ENCODE measurements at places on chromosomes 4 and X.

DNA sequence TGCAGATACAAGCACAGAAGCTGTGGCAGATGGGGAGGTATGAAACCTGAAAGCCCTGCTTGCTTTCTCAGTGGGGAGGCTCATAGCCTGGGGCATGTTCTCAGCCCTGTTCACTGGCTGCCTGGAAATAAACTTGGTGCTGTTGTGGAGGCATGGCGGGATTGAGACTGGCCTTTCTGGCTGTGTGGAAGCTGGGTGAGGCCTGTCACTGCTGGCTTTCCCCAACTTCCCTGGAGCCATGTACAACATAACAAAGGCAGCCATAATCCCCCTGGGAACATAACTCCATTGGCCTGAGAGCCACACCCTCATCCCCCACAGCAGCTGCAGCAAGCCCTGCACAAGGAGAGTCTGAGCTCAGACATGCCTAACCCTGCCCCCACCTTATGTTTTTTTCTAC is 237.7 kb upstream of the TLL1 start:
- no peak for DNase-seq

- no peak for DNase-seq
Measured at GRCh38 chr4:24630937-24631336, 46.6 kb upstream of the DHX15 start.

DNA sequence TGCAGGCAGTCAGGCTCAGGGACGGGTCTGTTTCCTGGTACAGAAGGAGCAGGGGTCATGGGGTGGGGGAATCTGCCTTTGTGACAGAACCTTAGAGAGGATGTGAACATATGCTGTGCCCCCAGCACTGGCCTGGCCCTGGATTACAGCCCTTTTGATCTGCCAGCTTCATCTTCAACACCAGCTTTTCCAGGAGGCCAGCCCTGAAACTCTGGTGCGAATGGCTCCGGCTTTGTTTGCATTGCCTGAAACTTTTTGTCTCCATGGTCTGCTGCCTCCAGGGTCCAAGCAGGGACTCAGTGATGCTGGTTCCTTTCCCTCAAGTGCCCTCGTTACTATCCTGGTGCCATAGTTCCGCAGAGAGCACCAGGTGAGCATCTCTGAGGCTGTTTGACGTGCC is 2.1 kb downstream of the CNGA2 start:
- no peak for DNase-seq

DNA sequence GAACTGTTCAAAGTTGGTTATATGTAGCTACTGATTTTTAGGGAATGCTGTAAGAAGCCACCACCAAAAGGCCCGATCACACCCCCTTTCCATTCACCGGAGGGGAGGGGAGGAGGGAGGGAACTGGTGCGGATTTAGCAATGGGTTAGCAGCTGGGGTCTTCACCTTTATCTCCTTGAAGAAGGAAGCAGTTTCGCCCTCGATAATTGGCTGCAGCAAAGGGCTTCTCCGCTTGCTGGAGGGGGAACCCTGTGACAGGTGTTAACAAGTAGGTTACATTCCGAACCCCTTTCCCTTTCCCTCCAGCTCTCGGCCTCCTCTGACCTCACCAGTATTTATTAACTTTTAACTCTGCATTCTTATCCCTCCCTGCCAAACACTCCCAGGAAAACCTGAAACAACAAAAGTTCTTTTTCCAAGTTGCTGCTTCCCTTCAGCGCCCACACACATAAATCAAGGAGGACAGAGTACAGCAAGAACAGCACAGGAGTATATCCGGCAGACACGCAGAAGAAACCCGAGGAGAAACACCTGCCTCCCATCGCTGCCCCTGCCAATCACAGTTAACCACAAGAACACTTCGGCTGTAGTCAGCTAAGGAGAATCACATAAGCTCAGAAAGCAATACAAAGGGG is 39.8 kb upstream of the NAP1L5 start:
- no peak for DNase-seq

DNA sequence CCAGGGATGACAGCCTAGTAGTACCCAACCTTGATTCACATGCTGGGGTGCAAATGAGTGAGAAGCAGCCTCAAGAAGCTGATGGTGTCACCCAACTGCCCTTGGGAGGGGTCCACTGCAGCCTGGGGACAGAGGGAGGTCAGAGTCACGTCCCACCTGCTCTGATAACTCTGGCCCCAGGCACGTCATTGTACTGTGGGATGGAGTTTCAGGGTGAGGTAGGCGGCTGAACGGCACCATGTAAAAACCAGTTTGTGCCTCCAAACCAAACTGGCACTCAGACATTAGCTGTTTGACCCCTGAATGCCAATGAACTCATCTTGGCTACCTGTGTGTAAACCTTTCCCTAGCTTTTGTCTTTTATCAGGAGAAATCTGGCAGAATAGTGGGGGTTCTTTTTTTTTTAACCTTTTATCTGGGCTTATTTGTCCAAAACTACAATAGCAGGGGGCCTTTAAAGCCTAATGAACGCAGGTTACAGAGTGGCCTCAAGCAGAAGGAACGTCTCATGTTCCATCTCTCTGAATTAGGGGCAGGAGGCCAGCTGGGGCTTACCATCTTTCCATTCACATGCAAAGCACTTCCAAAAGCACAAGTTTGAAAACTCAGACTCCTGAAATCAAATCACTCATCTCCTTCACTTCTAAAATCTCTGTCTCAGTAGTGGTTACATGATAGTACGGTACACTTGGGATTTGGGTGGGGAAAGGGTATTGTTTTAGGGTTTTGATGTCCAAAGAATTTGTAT is 89.4 kb downstream of the IRF2 start:
- no peak for DNase-seq

- peak; percentile 71 for DNase-seq
Measured at GRCh38 chr4:153045111-153045982, 109.2 kb downstream of the FHDC1 start.

- DNase-seq: no peak
Measured at GRCh38 chr4:37082912-37083311, 161.6 kb upstream of the NWD2 start.

DNA sequence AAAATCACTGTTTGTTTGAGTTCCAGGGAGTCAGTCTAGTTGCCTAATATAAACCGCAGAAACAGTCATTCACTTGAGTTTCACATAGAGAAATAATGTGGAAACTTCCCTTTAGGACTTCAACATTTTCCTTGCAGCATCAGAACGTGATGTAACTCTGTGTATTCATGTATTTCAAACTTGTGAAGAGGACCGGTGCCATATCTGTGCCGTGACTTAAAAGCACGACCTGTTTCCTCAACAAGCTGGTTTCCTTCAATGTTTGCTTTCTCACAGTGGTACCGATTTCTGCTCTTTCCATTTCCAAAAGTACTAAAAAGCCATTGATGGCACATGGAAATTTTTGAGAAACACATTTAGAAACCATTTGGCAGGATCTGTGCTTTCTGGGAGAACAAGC is 166.6 kb upstream of the RAPGEF2 start:
- peak; percentile 85 for DNase-seq

DNA sequence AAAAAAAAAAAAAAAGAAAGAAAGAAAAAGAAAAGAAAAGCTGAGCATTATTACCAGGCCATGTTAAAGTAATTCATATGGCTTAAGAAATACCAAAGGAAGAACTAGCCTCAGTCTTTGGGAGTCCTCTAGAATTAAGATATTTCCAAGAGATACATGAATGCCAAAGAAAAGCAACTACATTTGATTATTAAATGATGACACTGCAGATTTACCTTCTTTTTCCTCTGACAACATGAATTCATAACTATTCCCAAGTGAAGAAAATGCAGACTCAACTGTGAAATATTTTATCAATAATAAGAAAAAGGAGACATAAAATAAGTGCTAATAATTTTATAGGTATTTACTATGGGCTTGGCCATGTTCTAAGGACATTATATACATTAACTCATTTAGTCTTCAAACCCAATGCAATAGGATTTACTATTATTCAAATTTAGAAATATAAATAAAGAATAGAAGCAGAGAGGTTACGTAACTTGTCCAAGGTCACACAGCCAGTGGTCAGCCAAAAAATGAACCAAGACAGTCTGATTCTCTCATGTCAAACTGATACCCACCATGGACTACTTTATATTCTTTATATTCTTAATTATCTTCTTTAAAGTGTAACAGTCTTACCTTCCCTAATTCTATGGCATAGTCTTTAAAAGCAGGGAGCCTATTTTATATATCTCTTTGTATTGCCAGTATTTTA is 6.9 kb downstream of the SH3D19 start:
- no peak for DNase-seq

GRCh38 chr4:14059006-14059405 is 431.5 kb upstream of the BOD1L1 start:
- no peak for DNase-seq

DNA sequence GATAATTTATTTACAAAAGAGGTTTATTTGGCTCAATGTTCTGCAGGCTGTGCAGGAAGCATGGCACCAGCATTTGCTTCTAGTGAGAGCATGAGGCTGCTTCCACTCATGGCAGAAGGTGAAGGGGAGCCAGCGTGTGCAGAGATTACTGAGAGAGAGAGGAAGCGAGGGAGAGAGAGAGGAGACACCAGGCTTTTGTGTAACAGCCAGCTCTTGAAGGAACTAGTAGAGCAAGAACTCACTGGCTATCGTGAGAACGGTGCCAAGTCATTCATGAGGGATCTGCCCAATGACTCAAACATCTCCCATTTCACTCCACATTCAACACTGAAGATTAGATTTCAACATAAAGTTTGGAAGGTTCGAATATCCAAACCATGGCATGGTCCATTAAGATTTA is 12.7 kb downstream of the GUCY1A1 start:
- no peak for DNase-seq

- no peak for DNase-seq
Measured at GRCh38 chrX:23752740-23753415, 9.8 kb upstream of the ACOT9 start.

GRCh38 chrX:120559804-120560203 is 958 bp downstream of the CUL4B start:
- DNase-seq: no peak

DNA sequence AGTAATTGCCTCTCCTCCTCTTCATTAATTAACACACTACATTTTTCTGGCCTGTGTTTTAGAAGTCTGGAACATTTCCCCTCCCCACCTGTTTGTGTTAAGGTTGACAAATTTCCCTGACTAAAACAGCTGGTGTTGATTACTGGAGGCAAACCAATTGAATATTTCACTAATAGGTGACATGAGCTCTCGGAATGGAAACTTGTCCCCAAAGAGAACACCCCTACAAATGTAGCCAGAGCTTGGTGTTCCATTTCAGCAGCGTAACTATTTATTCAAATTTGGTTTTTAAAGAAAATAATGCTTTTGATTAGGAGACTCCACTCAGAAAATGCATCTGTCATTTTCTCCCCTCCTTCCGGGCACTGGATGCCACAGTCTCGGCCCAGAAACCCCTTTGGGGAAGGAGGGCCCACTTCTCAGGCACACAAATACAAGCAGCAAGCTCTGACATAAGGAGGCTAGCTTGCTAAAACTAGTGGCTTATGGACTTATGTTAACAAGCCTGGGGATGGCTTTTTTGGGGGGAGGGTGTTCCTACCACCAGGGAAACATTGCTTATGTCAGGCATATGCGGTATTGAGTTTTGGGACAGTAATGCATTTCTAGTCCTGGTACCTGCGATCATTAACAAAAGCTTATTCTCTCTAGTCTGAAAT is 2.2 kb downstream of the RNF150 start:
- DNase-seq: no peak

GRCh38 chr4:183843248-183843671 is 61.8 kb upstream of the STOX2 start:
- DNase-seq: no peak

DNA sequence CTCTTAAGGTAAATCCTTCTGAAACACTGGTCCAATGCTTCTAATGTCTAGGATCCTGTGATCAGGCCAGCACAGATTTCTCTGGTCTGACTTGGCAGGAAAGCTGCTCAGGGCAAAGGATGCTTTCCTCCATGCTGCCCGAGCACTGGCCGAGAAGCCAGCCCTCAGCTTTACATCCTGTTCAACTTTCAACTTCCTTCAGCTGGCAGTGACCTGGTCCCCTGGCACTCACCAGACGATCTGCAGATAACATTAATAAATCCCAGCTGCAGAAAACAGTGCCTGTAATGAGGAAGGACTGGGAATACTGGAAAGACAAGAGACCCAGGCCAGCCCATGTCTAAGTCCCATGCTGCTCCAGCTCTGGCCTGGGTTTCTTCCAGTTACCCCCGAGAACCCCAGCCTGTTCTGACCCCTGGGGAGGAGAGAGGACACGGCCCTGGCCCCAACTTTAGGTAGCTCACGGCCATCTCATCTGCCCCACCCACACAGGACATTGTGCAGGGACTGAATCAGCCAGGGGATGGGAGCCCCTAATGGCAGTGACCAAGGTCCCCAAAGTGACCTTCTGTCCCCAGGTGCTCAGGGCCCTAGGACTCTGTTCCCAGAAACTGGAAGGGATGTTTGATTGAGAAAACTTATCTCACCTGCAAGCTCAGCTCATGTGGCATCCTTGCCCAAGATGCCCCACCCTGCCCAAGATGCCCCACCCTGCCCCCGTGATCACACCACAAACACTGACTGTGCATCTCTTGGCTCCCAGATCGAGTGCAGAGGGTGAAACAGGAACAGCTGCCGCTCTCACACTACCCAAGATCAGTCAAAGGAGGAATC is 28.0 kb downstream of the JAKMIP1 start:
- DNase-seq: no peak

- no peak for DNase-seq
Measured at GRCh38 chrX:123846577-123847038, 13.2 kb upstream of the XIAP start.

DNA sequence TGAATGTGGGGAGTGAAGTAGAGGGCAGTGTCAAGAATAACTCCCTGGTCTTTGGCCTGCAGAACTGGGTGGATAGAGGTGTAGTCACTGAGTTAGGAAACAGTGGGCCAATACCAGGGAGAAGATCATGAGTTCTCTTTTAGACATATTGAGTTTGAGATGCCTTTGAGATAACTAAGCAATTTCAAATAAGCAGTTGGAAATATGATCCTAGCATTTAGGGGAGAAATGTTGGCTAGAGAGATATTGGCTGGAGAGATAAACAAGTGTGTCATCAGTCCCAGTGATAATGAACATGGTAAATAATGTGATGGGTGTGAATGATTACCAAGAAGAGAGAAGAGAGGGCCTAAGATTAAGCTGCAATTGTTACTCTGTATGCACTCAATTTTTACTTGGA is 95.3 kb upstream of the HPRT1 start:
- DNase-seq: no peak

GRCh38 chr4:87042221-87042620 is 107.4 kb downstream of the AFF1 start:
- DNase-seq: no peak

DNA sequence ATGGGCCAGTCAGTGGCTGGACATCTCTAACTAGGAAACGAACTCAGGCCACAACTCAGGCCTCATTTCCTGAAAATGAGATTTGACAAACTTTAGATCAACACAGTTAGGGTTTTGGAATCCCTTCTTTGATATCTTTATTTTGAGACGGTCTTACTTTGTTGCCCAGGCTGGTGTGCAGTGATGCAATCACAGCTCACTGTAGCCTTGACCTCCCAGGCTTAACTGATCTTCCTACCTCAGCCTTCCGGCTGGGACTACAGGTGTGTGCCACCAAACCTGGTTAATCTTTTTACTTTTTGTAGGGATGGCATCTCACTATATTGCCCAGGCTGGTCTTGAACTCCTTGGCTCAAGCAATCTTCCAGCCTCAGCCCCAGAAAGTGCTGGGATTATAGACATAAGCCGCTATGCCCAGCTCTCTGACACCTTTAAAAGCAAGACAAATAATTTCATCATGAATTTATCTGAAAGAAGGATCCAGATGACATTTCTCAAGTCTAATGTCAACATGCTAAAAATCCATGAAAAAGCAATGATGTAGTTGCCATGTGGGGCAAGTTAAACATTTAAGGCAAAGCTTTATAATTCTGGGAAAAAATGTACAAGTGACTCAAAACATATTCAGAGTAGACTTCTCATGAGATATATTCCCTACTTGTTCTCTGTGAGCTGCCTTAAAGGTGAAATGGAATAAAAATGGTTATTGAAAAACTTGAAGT is 89.1 kb upstream of the CBR4 start:
- DNase-seq: no peak

Measured in HL-60 (cell line).